ENCODE measurements at places on chromosomes 7 and 10.

DNA sequence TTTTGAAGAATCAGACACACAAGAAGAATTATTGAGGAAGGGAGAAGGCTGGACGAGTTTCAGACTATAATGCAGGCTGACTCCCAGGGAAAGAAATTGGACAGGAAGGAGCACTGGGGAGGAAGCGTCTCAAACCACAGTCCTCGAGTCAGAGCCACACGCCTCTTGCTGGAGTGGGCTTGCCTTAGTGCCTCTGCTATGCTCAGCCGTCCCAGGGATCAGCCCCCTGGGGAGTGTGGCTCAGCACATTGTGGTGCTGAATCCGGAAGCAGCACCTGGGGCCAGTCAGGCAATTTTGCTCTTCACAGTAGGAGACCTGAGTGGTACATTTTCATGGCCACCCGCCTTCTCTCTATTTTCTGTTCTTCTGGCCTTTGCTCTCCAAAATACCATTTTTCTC lies 67.4 kb upstream of the SLC35G1 start:
- no peak for DNase-seq

GRCh38 chr10:77884181-77884580 lies 42.4 kb downstream of the DLG5 start:
- no peak for DNase-seq

- no peak for DNase-seq
These were observed 51.1 kb upstream of the LYZL1 start for GRCh38 chr10:29237786-29238185.

GRCh38 chr7:8260871-8261694 lies 884 bp downstream of the ICA1 start:
- no peak for DNase-seq

- DNase-seq, result no peak
These were observed 10.1 kb upstream of the MNX1 start for GRCh38 chr7:157020514-157021070.

GRCh38 chr7:7177044-7177517 lies 5.3 kb upstream of the C1GALT1 start:
- no peak for DNase-seq

DNA sequence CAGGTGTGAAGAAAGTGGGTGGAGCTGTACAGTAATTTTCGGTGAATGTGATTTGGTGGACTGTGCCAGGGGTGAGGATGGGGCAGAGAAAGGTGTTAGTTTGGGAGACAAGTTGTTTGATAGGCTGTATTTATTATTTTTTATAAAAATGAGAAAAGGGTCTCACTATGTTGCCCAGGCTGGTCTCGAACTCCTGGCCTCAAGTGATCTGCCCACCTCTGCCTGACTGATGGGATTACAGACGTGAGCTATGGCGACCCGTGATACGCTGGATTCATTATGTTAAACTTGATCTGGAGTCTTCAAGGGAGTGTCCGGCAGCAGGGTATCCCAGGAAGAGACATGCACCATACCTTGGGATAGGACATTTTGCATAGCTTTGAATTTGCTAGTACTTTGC lies 1.3 kb downstream of the KAT6B start:
- no peak for DNase-seq

DNA sequence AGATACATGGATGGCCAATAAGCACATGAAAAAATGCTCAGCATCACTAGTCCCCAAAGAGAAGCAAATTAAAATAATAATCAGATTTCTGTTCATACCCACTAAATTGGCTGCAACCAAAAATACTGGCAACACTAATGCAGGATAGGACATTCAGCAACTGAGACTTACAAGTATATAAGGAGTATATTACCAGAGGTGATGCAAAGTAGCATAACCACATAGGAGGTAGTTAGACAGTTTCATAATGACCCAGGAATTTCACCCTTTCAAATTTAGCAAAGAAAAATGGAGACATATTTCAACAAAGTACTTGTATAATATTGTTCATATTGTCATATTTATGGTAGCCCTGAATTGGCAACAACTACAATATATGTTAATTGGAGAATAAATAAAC lies 727.8 kb downstream of the GRID1 start:
- DNase-seq, result no peak

DNA sequence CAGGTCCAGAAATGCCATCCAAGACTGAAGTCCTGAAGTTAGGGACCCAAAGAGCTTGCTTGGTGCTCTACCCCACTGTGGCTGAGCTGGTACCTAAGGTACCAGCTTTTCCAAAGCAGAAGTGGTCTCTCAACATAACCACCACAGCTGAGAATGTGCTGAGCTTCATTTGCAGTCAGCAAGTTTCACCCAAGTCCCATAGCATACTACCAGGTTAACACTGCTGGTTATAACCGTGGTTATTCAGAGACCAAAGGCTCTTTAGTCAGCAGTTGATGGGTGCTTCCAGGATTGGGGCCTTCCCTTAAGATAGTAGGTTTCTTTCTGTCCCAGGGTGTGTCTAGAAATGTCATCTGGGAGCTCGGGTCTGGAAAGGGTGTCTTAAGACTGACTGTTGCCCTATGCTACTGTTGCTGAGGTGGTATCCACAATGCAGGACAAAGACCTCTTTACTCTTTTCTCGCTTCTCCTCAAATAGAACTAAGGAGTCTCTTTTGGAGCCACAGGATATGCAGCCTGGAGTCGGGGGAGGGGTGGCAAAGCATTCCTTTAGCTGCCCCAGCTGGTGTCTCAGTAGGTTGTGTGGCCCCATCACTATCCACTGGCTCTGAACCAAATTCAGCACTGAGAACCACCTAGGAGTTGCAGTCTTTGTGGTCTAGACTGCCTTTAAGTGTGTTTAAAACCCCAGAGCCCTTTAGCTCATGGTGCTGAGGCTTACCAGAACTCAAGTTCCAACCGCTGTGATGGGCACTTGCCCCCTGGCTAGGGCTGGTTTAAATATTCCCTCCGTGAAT lies 354.9 kb upstream of the SEMA3C start:
- DNase-seq, result no peak

DNA sequence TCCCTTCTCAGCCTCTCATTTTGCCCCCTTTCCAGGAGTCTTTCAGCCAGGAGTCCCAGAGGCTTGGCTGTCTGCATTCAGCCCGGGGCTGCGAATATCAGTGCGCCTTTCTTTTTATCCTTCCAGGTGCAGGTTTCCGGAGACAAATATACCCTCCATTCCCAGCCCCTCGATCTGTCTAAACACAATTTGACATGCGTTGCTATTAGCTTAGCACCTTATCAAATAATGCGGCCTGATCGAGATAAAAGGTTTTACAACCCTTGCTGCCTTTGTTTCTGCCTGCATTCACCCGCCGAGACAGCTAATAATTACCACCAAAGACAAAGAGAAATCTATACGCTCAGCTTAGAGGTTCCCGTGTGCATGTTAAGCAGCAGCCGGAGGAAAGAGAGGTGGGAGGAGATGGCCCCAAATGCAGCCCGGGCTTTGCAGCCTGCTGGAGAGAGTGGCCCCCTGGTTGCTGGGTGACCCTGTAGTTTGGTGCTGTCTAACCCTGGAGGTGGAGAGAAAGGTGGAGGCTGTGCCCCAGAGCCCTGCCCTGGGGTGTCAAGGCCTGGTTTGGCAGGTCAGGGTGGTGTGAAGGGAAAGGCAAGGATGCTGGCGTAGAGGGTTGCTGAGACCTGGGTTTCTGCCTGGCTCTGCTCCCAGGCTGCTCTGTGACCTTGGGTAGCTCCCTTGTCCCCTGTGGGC lies 185.3 kb downstream of the RPS24 start:
- DNase-seq, result no peak

- no peak for DNase-seq
These were observed 278.1 kb upstream of the TMEM229A start for GRCh38 chr7:124310934-124311390.

Measured in stimulated activated CD8-positive, alpha-beta memory T cell treated with anti-CD3 and anti-CD28 coated beads, Interleukin-15, amount 100 ng/mL, for 48 hours (primary cell).